ENCODE measurements at places on chromosomes 13 and 19.

DNA sequence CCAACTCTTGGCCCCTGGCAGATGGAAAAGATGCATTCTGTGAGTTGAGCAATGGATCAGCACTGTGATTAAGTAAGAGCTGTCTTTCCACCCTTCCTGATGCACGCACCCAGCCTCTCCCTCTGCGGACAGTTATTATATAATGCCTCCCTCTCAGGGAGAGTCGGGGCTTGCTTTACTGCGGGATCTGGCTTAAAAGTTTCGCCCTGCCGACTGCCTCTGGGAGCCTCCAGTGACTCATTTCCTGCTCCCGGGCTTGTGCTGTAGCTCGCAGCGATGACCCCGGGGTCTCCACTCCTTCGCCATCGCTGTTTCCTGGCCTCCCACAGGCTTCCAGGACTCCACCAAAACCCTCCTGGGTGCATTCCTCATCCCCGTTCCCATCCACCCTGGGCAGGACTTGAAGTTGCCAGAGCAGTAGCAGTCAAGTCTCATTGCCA, 107.4 kb upstream of the SLC7A1 start:
- no peak for DNase-seq
- no peaks in the 10 kb centered on the region for H3K4me1 ChIP-seq
- H3K27ac ChIP-seq = no peak overlapping the region
- no peaks in the 10 kb centered on the region for H3K27me3 ChIP-seq
- H3K4me3 ChIP-seq = no peak overlapping the region

DNA sequence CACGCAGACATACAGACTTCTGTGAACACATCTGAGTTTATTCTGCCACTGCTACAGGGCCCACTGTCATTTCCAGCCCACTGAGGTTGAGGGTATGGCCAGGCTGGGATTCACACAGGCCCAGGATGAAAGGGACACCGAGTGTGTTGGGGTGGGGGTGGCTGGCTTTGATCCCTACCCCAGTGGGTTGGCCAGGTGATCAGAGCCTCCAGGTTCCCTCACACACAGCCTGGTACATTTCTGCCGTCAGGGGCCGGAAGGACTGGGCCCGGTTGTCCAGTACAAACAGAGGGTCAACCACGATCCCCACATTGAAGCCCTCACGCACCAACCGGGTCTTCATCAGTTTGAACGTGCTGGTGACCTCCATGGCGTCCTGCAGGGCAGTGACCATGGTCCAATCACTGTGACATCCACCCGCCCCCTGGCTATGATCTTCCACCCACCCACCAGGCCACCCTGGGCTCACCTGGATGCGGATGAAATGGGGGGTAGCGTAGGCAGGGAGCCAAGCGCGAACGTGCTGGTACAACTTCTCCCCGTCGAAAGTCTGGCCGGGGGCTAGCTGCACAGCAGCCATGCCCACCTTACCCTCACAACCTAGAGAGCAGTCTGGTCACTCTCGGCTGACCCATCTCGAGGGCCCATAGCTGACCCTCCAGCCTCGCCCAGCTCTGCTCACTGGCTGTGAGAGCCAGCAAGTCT, 13.3 kb downstream of the SLC27A5 start:
- no peaks in the 10 kb centered on the region for H3K27me3 ChIP-seq
- H3K27ac ChIP-seq = no peak overlapping the region
- H3K36me3 ChIP-seq = no peaks in the 10 kb centered on the region
- no peaks in the 10 kb centered on the region for H3K4me1 ChIP-seq
- peak overlapping the region; percentile 39 for H3K4me3 ChIP-seq
- no peak for DNase-seq

DNA sequence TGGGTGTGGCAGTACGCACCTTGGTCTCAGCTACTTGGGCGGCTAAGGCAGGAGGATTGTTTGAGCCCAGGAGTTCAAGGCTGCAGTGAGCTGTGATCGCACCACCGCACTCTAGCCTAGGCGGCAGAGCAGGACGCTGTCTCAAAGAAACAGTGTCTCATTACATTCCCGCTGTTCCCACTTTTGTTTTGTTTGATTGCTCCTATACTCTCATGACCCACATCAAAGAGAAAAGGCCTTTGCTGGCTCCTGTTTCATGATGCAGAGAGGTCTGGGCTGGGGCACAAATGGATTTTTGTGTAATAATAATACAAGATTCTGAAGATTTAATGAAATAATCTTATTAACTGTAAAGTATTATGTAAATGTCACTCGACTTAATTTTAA, 85.7 kb downstream of the LACC1 start:
- no peak overlapping the region for H3K27ac ChIP-seq
- no peak overlapping the region for H3K4me3 ChIP-seq
- H3K4me1 ChIP-seq = no peaks in the 10 kb centered on the region
- H3K27me3 ChIP-seq = no peaks in the 10 kb centered on the region

GRCh38 chr13:32142956-32143375, 111.4 kb downstream of the FRY start:
- no peaks in the 10 kb centered on the region for H3K36me3 ChIP-seq
- H3K27me3 ChIP-seq = no peaks in the 10 kb centered on the region
- H3K27ac ChIP-seq = no peak overlapping the region
- H3K4me3 ChIP-seq = no peak overlapping the region
- no peaks in the 10 kb centered on the region for H3K4me1 ChIP-seq

DNA sequence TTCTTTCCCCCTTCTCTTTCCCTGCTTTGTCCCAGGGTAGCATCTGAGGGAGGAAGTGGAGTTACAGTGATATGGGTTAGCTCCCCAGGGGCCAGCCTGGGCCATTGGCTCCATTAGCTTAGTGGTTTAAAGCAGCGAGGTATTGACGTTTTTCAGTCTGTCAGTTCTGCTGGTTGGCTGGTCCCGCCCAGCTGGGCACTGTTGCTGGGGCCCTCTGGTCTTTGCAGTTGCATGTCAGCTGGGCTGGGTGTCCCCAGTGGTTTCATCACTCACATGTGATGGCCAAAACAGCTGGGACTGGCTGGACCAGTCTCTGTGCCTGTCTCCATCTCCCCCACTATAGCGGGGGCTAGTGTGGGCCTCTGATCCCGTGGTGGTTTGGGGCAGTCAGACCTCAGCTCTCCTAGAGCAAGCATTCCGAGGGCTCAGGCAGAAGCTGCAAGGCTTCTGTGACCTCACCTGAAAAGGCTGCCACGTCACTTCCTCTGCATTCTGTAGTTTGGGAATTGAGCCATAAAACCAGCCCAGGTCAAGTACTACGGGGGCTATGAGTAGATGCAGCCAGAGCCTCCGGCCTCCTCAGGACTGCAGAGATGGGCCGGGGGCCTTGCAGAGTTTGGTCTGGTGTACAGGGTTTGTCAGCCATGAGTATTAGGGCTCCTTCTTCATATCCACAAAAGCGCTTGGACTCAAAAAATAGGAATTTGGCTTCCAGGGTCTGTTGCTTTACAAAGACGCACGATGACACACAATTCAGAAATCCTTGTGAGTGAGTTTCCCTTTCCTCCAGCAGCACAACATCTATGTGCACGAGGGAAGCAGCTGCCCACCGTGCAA, 30.0 kb downstream of the TSSK6 start:
- H3K27ac ChIP-seq = no peak overlapping the region
- no peaks in the 10 kb centered on the region for H3K36me3 ChIP-seq
- H3K27me3 ChIP-seq = no peaks in the 10 kb centered on the region

DNA sequence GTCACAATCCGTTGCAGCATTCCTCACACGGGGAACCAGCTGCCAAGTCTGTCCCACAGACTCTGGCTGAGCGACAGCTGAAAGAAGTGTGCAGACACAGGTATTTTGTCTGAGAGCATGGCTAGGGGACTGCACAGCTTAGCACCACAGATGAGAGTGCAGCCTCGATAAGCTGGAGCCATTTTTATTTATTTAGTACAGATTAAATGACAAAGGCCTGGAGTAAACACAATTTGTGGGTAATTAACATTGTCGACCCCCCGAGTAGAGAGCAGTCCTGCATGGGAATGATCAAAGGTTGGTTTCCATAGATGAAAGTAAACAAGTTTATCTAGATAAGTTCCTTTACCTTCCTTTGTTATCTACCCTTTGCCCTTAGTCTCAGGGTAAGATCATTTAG, 836.2 kb downstream of the DACH1 start:
- no peak for DNase-seq
- no peaks in the 10 kb centered on the region for H3K4me1 ChIP-seq
- no peaks in the 10 kb centered on the region for H3K36me3 ChIP-seq
- H3K27me3 ChIP-seq = no peaks in the 10 kb centered on the region
- H3K27ac ChIP-seq = no peak overlapping the region

DNA sequence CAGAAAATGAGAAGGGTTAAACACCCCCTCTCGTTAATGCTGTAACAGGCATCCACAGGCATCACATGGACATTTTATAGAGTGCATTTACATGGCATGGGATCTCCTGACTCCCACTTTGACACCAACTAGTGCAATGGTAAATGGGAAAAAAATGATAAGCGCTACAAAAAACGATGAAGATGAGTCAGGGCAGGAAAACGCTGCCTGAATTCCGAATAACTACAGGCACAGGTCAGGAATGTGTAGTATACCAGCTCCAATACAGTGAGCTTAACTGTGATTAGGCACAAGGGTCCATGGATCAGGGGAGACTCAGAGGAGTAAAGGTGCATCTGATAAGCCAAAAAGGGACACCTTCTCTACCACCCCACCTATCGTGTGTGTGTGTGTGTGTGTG, 223.6 kb downstream of the FOXO1 start:
- H3K27ac ChIP-seq = no peak overlapping the region
- H3K36me3 ChIP-seq = no peaks in the 10 kb centered on the region
- no peak for DNase-seq
- no peak overlapping the region for H3K4me3 ChIP-seq

DNA sequence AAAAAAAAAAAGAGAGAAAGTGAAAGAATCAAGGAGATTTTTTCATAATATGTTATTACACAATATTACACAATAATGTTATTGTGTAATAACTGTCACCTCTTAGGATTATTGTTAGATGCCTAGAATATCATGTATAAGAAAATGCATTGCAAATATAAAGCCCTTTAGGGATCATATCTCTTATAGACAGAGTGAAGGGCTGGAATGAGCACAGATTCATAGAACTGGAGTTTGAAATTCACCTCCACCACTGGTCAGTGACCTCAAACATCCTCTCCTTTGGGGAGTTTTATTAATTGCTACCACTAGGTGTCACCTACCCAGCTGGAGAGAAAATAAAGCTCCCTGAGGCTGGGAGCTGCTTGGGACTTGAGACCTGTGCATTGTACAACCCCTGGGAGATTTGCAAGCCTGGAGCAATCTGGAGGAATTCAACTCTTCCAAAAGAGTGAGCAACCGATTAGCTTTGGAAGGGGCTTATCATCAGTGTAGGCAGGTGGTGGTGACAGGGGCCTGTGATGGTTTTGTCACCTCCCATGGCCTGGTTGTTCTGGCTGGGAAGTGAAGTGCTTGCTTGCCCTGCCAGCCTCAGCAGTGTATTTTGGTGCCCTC, 30.3 kb upstream of the FRY start:
- no peaks in the 10 kb centered on the region for H3K27me3 ChIP-seq
- no peak overlapping the region for H3K4me3 ChIP-seq
- no peak for DNase-seq
- no peak overlapping the region for H3K27ac ChIP-seq

GRCh38 chr13:56378566-56378965, 762.2 kb upstream of the PRR20A start:
- no peaks in the 10 kb centered on the region for H3K27me3 ChIP-seq
- H3K4me3 ChIP-seq = no peak overlapping the region
- H3K4me1 ChIP-seq = no peaks in the 10 kb centered on the region
- H3K27ac ChIP-seq = no peak overlapping the region
- no peak for DNase-seq

GRCh38 chr13:20149762-20150161, 11.1 kb downstream of the GJA3 start:
- no peak overlapping the region for H3K27ac ChIP-seq
- H3K4me3 ChIP-seq = no peak overlapping the region
- no peaks in the 10 kb centered on the region for H3K27me3 ChIP-seq
- H3K36me3 ChIP-seq = no peaks in the 10 kb centered on the region
- H3K4me1 ChIP-seq = no peaks in the 10 kb centered on the region

DNA sequence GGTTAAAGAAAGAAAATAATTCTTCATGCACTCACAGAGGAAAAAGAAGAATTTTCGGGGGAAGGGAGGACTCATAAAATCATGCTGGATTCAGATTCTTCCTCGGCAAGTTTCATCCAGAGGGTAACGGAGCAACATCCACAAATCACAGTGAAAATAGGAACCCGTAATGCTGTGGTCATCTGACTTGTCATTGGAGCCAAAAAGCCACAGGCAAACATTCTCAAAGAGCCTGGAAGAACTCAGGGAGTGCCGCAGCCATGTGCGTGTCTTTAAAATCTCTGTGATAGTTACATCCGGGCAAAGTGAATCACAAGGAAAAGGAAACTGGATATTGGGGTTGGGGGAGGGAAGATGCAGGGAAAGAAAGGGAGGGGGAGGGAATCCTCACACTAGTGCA, 33.0 kb upstream of the VSTM2B start:
- H3K4me3 ChIP-seq = no peak overlapping the region
- H3K4me1 ChIP-seq = no peaks in the 10 kb centered on the region
- no peaks in the 10 kb centered on the region for H3K27me3 ChIP-seq
- DNase-seq = no peak
- H3K27ac ChIP-seq = no peak overlapping the region

DNA sequence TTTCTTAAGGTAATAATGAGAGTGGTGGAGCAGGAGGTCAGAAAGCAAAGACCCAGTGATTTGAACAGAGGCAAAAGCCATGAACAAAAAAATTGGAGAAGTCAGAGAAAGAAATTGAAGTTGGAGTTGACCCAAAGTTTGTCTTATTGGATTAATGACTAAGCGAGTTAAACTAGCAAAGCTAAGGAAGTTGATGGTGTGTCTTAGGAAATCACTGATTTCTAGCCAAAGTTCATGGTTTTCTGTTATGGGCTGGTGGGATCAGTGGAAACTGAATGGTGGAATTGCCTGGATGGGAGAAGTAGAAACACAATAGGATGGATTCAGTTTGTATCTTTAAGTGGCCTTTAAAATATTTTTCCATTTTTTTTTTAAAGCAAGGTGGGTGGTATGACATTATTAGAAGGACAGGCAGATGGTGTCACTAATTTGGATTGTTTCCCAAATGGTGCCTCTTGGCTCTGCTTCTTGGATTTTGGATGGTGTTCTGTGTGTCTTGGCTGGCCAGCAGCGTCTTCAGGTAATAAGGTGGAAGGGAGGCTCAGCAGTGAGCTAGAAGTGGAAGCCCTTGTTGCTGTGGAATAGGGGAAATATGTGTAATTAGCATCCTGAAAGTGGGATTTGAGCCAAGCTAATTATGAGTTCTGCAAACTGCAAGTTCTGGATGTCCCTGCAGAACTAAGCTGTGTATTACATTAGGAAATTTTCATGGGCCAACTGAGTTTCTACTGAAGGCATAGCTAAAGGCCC, 302.9 kb downstream of the LMO7 start:
- no peak overlapping the region for H3K27ac ChIP-seq
- no peak for DNase-seq
- H3K36me3 ChIP-seq = no peaks in the 10 kb centered on the region
- H3K4me1 ChIP-seq = no peaks in the 10 kb centered on the region
- no peak overlapping the region for H3K4me3 ChIP-seq

DNA sequence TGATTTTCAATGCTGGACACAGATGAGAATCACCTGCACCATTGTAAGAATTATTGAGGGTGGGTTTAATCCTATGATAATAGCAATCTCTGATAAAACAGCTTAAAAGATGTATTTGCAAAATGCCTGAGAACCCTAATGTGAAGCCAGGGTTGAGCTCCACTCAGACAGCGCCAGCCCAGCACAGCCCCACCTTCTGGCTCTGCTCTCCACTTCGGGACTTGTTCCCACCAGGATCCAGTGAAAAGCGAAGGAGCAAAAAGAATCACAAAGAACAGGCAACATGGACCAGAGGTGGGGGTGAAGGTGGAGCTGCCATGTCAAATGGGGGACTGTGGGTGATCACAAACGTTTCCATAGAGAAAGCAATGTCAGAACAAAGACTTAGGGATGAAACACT, 18.6 kb upstream of the ZNF816 start:
- no peaks in the 10 kb centered on the region for H3K4me1 ChIP-seq
- no peaks in the 10 kb centered on the region for H3K27me3 ChIP-seq
- no peaks in the 10 kb centered on the region for H3K36me3 ChIP-seq
- H3K27ac ChIP-seq = no peak overlapping the region
- H3K4me3 ChIP-seq = no peak overlapping the region

Data from prostate gland (tissue), 2 donors.